IPS DF 6.9 (cell line): ENCODE measurements at places on chromosomes 4 and X.

DNA sequence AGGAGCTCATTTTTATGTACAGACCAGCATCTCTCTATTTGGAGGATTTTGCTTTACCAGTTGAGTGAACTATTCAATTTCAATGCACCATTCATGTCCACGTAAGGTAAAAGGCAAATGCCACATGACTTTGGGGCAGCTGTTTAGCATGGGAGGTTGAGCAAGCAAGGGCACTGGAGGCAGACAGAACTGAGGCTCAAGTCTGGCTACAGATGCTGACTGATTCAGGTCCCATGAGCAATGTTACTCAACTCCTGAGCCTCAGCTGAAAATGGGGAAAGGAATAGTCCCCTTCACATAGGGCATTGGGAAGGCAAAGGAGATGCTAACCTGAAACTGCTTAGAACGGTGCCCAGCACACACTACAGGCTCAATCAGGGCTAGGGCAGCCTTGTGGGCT is 93.0 kb upstream of the MTM1 start:
- DNase-seq, result no peak

- no peak for DNase-seq
Observed at GRCh38 chr4:24244663-24245490, 339.5 kb downstream of the DHX15 start.

DNA sequence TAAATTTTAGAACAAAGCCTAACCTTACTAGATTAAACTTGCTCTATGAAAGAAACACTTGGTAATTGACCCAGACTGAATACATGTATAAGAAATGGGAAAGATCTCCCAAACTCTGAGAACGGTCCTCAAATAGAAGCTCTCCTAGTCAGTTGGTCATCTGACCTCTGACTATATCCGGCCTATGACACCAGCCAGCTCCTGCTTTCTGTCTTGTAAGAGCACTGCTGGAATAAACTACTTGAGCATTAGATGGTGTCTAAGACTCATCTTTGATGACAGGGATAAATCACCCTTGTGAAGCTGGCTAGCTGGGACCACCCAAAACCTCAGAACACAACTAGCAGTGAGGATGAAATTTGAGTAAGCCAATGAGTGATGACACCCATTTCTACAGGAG is 24.2 kb downstream of the LRIT3 start:
- DNase-seq, result no peak

- DNase-seq, result no peak
Observed at GRCh38 chrX:107429090-107429489, 20.4 kb upstream of the FRMPD3 start.

DNA sequence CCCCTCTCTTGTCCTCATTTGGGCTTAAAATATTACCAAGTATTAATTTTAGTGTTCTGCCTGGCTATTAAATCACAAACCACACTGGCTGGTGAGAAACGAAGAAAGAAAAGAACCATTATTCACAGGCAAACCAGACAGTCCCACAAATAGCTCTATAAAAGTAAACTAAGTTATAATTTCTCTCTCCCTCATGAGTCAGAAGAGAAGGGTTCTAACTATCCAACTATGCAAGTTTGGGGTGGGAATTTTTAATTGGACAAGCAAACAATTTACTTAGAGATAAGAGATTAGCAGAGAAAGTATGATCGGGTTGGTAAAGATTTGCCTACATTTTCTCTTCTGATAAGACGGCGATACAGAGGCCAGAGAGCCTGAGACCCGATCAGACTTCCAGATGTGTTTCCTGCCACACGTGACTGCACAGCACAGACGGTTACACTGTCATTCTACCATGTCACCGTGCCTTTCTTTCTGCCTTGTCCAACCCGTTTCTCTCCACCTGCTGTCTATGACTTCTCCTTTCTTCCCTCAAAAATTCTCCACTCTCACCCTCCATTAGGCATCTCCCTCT is 52.3 kb downstream of the MEPE start:
- DNase-seq, result no peak

- DNase-seq, result no peak
Observed at GRCh38 chrX:9340598-9341290, 124.1 kb upstream of the TBL1X start.

DNA sequence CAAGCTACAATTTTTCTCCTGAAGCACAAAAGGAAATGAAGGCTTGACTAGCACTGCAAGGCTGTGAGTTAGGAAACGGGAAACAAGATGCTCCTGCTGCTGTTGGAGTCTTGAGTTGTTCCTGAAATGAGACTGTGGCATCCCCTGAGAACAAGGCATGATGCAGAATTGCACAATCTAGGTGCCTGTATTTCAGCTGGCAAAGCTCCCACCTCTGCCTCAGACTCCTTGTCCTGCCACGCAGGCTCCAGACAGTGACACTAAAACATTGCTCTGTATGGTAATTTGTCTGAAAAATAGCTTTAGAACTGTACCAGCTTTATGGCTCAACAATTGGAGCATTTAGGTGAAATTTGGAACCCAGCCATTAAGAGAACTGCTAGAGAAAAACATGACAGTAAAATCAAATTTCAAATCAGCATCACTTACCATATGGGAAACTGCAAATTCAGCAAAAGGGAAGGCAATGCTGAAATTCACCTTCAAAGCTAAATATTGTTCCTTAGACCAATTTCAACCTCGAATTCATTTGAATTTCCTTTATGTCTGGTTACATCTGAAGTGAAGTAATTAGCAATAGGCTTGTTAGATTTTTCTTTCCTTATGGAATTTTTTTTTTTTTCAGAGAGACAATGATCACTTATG is 103.4 kb downstream of the MFAP3L start:
- no peak for DNase-seq

- DNase-seq, result peak; percentile 33
Observed at GRCh38 chrX:9342561-9343051, 122.3 kb upstream of the TBL1X start.

DNA sequence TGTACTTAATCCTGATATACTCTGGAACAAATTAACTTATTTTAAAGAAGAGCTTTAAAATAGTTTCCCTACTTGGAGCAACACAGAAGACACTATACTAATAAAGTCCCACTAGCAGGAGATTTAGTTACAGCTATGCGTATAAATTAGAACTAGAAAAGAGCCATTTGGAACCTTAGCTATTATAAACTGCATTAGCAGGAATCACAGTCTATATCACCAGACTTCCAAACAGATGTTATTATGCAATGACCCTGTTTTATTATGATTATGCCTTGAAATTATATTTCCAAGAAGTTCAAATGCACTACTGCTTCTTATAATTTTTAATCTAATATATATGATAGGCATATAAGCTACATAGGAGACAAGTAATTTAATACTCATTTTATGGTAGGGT is 95.5 kb upstream of the WDR44 start:
- DNase-seq, result no peak

DNA sequence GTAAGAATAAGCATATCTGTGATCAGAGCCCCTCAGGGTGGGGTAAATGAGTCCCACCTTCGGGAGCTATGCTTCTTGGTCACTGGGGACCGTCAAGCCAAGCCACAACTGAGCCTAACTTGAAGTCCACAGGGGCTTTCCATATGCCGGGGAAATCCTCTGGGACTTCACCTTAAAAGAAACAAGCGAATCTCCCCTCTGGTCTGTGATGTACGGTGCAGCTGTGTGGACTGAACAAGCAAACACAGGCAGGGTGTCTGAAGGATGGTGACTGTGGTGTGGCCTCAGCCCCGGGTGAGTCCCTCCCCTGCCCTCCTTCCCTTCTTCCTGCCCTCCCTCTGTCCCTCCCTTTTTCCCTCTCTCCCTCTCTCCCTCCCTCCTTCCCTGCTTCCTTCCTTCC is 29.7 kb upstream of the PPP2R2C start:
- DNase-seq, result no peak

DNA sequence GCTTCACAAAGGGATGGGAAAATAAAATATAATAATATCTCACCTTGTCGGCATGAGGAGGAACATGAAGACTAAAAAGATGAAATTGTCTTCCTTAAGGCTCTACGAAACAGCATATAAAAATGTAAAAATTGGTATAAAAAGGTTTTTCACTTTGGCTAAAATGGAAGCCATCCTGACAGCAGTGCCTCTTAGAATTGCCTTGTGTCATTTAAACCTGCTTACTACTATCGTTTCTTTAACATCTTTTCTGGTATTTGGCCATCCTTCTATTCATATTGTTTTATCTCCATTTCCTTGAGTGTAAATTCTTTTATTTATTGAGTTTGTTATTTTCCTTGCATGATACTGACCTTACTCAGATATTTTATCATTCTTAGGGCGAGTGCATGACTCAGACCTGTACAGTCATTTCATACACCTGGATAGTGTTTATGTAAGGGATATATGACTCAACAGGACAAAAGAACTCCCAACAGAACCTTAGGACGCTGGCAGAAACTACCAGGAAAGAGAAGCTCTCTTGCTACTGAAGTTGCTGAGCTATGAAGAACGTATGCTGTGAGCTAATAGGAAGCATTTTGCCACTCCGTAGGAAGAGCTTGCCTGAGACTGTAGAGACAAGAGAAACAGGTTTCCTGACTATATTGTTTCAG is 5.8 kb upstream of the CDKN2AIP start:
- DNase-seq, result no peak

GRCh38 chr4:177016541-177017141 is 223.9 kb upstream of the VEGFC start:
- DNase-seq, result no peak

DNA sequence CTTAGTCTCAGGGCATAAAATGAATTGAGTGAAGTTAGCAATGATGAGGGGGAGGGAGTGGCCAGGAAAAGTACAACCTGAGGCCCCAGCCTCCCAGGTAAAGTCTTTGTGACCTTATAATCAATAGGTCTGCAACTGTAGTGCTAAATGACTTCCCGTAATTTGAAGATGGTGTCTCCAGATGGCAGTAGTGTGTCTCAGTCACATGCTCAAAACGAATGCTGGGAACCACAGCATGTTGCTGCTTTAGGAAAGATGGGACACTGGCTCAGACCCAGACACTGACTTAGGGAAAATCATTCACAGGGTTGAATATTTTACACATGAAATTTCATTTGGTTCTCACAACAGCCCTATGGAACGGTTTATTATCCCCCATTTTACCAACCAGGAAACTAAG is 10.3 kb downstream of the SRPX2 start:
- DNase-seq, result no peak

DNA sequence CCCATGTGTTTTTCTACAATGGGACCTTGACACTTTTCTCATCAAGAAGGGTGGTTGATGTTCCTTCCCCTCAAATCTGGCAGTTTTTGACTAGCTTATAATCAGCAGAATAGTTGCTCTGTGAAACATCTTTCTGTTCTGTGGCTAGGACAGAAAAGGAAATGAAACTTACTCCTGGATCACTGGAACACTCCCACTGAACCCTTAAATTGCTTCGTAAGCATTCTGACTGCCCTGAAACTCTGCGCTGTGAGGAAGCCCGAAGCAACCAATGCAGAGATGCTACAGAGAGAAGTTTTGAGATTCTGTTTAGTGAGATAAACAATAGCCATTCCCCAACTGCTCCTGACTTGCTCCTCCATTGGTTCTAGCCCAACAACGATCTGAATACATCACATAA is 602.2 kb downstream of the CENPC start:
- DNase-seq, result no peak

- no peak for DNase-seq
Observed at GRCh38 chr4:123743848-123744247, 347.3 kb downstream of the SPRY1 start.

- no peak for DNase-seq
Observed at GRCh38 chr4:81207828-81208227, 7.2 kb downstream of the PRKG2 start.

DNA sequence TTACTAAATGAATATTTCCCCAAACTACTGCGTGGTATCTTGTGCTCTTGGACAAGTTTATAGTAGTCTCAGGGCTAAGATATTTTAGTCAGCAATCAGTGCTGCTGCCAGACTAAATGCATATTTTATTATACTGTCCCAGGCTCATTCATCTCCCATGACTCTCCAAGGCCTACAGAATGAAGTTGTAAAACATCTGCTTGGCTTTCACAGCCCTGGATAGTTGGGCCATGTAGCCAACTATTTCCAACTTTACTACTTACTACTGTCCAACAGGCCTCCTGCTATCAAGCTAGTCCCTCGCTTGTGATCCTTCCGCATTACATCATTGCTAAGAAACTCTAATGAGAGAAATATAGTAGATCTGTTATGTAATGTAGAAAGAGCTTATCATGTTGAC is 31.4 kb downstream of the MAGEB16 start:
- no peak for DNase-seq

GRCh38 chrX:119382606-119383005 is 16.5 kb upstream of the SLC25A43 start:
- no peak for DNase-seq

GRCh38 chrX:45142185-45142584 is 58.5 kb downstream of the DIPK2B start:
- DNase-seq, result no peak

DNA sequence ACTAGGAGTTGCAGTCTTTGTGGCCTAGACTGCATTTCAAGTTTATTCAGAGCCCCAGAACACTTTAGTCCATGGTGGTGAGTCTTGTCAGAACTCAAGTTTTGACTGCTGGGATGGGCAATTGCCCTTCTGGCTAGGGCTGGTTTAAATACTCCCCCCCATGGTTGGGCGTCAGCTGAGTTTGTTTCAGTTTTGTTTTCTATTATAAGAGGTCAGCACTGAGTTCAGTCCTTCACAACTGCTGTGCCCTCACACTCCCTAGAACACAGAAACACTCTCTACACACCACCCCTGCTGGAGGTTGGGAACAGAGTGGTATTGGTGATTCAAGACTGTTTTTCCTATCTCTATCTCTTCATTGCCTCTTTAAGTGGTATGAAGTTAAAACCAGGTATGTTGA is 217.0 kb downstream of the GUCY2F start:
- no peak for DNase-seq

- DNase-seq, result no peak
Observed at GRCh38 chrX:10033375-10034007, 66.3 kb downstream of the CLDN34 start.

DNA sequence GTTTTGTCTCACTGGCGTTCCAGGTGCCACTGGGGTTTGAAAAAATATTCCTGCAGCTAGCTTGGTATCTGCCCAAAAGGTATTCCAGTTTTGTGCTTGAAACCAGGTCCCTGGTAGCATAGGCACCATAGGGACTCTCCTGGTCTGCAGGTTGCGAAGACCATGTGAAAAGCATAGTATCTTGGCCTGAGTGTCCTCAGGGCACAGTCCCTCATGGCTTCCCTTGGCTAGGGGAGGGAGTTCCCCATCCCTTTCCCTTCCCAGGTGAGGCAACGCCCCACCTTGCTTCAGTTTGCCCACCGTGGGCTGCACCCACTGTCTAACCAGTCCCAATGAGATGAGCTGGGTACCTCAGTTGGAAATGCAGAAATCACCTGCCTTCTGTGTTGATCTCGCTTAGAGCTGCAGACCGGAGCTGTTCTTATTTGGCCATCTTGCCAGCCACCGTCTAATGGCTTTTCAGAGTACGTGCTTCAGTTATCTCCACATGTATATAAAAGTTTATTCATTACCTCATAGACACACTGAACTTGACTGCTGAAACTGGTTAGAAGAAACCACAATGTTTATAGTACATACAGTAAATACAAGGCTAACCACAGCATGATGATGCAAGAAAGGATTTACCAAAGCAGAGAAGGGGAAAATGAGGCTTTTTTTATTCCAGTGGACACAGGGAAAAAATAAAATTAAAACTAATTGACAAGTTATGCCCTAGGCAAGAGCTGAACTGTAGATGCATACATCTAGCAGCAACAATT is 10.6 kb downstream of the PBDC1 start:
- DNase-seq, result no peak

- DNase-seq, result no peak
Observed at GRCh38 chrX:75038925-75039324, 113.7 kb upstream of the NEXMIF start.

- DNase-seq, result no peak
Observed at GRCh38 chrX:151973851-151974335, 583 bp downstream of the GABRE start.

GRCh38 chrX:15963858-15964257 is 109.2 kb upstream of the AP1S2 start:
- DNase-seq, result no peak
